Thyroid gland (tissue), 4 donors: ENCODE measurements at places on chromosomes 7 and 10. TPM values are rescaled to one million over a fixed set of nuclear protein-coding genes. Genes with fewer than 3 reads are reported as not detected.

The FAM53B gene
- total RNA-seq, result 96.3 TPM

DNA sequence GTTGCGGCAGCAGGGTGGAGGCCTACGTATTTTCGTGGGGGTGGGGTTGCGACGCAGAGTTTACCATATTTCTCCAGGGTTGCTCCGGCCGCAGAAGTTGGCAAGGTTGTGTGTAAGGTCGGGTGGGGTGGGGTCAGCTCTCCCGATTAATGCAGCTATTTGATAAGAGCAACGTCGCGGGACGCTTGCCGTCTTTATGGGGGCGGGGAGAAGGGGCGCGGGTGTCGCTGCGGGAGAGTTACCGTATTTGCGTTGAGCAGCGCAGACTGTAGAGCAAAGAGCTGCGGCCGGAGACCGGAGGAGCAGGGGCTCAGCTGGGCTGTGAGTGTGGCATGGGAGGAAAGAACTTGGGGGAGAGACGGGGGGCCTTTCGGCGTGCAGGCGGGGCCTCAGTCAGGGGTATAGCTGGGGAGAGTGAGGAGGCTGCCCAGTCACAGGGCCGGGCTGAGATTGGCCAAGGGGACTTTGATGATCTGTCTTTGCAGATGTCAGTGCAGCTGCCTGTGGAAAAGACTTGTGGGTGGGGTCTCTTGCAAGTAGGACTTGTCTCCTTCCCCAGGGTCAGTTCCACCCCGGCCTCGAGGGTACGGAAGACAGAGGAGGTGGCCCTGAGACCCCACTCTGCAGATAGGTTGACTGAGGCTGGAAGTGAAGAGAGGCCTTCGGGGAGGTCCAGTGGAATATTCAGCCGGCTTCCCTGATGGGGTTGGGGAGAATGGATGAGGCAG lies 26.6 kb downstream of the ZNF775 start:
- H3K36me3 ChIP-seq, result no peaks in the 10 kb centered on the region
- H3K27ac ChIP-seq, result peak overlapping the region; percentile 90
- no peak for DNase-seq
- H3K27me3 ChIP-seq, result no peaks in the 10 kb centered on the region
- H3K4me3 ChIP-seq, result peak overlapping the region; percentile 35
- H3K4me1 ChIP-seq, result peaks cover 68% of the 10 kb centered on the region

- H3K27me3 ChIP-seq, result no peaks in the 10 kb centered on the region
- peaks cover 22% of the 10 kb centered on the region for H3K4me1 ChIP-seq
- H3K4me3 ChIP-seq, result no peak overlapping the region
- no peak for DNase-seq
Observed at GRCh38 chr7:17984288-17984687, 43.4 kb downstream of the PRPS1L1 start.

GRCh38 chr7:157874208-157874816 lies 537.5 kb downstream of the DNAJB6 start:
- DNase-seq, result no peak
- H3K4me3 ChIP-seq, result no peak overlapping the region
- no peak overlapping the region for H3K27ac ChIP-seq
- no peaks in the 10 kb centered on the region for H3K27me3 ChIP-seq
- no peaks in the 10 kb centered on the region for H3K4me1 ChIP-seq
- H3K36me3 ChIP-seq, result no peaks in the 10 kb centered on the region

- peaks cover 5% of the 10 kb centered on the region for H3K4me1 ChIP-seq
- no peak overlapping the region for H3K4me3 ChIP-seq
- no peak for DNase-seq
- H3K27me3 ChIP-seq, result no peaks in the 10 kb centered on the region
- H3K36me3 ChIP-seq, result peaks cover under 1% of the 10 kb centered on the region
- no peak overlapping the region for H3K27ac ChIP-seq
Observed at GRCh38 chr7:121371883-121372282, 24.2 kb downstream of the FAM3C start.

DNA sequence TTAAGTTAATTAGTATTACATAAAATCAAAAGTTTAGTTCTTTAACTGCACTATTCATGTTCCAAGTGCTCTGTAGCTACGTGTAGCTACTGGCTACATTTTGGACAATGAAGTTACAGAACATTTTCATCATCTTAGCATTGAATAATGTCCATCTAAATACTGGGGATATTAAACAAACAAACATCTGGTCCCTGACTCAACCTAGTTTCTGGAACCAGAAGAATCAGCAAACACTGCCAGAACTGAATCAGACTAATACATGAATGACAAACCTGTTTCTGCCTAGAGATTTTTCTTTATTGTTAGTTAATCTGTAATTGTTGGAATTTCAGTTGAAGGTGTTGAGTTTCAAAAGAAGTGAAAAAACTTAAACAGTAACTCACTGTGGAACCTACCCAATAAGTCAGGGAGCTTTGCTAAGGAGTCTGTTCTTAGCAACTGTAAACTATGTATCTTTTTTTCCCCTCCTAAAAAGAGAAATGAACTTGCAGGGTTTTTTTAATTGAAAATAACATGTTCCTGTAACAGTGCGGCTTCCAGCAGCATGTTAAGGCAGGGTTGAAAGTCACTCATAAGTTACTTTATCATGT lies 58.3 kb downstream of the CDK13 start:
- no peaks in the 10 kb centered on the region for H3K36me3 ChIP-seq
- no peak for DNase-seq
- no peak overlapping the region for H3K4me3 ChIP-seq
- H3K27me3 ChIP-seq, result no peaks in the 10 kb centered on the region

The SLC26A4 gene
- 193 TPM for total RNA-seq

- no peak for DNase-seq
- H3K27ac ChIP-seq, result no peak overlapping the region
- H3K4me3 ChIP-seq, result no peak overlapping the region
- H3K27me3 ChIP-seq, result no peaks in the 10 kb centered on the region
Observed at GRCh38 chr10:122441961-122442360, 12.5 kb upstream of the ARMS2 start.

DNA sequence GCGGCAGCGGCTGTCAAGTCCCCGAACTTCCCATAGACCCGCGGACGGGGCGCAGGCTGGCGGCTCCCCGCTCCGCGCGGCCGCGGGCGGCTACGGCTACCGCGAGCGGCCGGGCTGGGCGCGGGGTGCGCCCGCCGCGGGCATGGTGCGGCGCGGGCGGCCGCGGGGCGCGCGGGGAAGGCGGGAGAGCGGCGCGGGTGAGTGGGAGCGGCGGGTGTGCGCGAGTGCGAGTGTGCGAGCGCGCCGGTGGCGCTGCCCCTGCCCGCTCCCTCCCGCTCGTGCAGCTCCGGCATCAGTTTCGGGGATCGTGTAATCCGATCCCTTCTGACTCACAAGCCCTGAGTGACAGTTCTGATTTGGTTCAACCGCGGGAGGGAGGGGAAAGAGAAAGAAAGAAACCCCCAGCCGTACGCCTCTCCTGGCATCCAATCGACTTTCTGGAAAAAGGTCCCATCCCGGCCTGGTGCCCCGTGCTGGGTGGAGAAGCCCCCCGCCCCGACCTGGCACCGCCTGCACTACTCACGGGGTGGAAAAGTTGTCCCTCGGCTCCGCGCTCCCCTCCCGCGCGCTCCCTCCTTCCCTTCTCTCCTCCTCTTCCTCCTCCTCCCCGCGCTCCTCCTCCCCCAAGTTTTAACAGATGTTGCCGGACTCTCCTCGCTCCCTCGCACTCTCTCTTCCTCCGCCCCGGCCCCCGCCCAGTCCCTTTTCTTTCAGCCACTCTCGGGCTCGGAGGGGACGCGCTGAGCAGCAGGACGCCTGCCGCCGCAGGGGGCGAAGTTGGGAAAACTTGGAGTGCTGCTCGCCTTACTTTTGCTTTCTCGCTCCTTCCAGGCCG lies at the start of gene GLI3:
Gene GLI3, minus strand, starts transcription at position 234 of the 835 bp plus-strand sequence. CDS start 13,956 bp downstream, outside the sequence.
- no peaks in the 10 kb centered on the region for H3K27me3 ChIP-seq
- DNase-seq, result peak; percentile 87
- H3K4me3 ChIP-seq, result peak within 1 kb of the TSS; percentile 84
- peaks cover 33% of the 10 kb centered on the region for H3K4me1 ChIP-seq

GRCh38 chr7:70267381-70268120 lies 669.3 kb downstream of the AUTS2 start:
- no peaks in the 10 kb centered on the region for H3K4me1 ChIP-seq
- no peak overlapping the region for H3K4me3 ChIP-seq
- no peak for DNase-seq
- H3K27ac ChIP-seq, result no peak overlapping the region

- H3K27ac ChIP-seq, result no peak overlapping the region
- H3K36me3 ChIP-seq, result no peaks in the 10 kb centered on the region
- H3K4me3 ChIP-seq, result no peak overlapping the region
- H3K4me1 ChIP-seq, result no peaks in the 10 kb centered on the region
Observed at GRCh38 chr7:88546808-88547207, 212.7 kb upstream of the ZNF804B start.

DNA sequence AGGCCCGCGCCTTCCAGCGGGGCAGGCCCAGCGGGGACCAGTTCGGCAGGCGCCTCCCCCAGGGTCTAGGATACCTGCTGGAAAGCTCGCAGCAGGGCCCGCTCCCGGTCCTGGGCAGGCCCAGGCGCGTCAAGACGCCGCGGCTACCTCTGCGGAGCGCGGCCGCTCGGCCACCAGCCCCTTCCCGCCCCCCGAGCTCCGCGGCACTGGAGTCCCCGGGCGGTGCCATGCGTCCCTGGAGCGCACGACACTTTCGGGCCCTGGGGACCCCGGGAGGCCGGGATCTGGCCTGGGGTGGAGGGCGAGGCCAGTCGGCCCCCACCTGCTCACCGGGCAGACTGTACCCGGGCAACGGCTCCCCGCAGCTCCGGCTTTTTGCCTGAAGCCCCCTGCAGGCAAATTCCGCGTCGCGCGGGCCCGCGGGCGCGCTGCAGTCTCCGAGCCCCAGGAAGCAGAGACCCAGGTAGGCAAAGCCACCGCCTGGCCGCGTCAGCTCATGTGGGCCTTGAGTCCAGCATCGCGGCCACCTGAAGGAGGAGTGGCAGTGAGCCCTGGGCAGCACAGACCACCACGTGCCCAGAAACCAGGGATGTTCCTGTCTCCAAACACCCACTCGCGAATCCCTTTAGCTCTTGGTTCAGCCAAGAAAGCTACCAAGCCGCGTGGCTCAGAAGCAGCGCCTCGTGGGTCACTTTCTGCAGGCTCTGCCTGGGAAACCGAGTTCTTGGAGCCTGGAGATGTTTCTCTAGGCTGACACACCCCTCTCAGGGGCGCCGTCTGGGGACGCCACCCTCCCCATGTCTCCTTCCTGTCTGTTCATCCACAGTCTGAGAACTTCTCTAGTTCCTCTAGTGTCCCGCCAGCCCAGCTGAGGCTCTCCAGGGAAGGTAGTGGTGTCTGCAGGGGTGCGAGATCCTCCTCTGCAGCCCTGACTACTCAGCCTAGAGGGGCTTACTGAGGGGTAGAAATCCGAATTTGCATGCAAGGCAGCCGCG lies 46.1 kb upstream of the APBB1IP start:
- DNase-seq, result no peak
- no peaks in the 10 kb centered on the region for H3K4me1 ChIP-seq
- no peak overlapping the region for H3K27ac ChIP-seq
- no peaks in the 10 kb centered on the region for H3K27me3 ChIP-seq
- H3K36me3 ChIP-seq, result no peaks in the 10 kb centered on the region
- H3K4me3 ChIP-seq, result no peak overlapping the region

- no peaks in the 10 kb centered on the region for H3K27me3 ChIP-seq
- H3K4me3 ChIP-seq, result no peak overlapping the region
- peak; percentile 49 for DNase-seq
- H3K27ac ChIP-seq, result no peak overlapping the region
- no peaks in the 10 kb centered on the region for H3K36me3 ChIP-seq
- H3K4me1 ChIP-seq, result no peaks in the 10 kb centered on the region
Observed at GRCh38 chr7:134750083-134751062, 29.1 kb upstream of the CALD1 start.
